ENCODE measurements at places on chromosomes 1 and 21.

- no peak for DNase-seq
These were observed 147.4 kb upstream of the KRTAP19-8 start for GRCh38 chr21:31185663-31186062.

GRCh38 chr1:40594187-40594531 is 62.7 kb downstream of the ZNF684 start:
- DNase-seq: no peak

DNA sequence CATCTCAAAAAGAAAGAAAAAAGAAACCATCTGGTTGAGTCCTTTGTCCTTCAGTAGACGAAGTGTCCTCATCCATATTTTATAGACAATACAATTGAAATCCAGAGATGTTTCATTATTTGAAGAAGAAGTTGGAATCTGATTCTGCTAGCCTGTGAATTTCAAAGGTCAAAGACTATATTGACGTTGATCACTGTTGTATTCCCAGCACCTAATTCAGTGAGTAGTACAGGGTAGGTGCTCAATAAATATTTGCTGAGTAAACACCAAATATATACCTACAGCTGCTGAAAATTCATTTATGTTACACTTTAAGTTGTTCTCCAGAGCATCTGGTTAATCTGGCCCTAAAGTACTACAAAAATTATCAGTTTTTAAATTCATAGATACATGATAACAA is 135.2 kb downstream of the CACNA1E start:
- DNase-seq: no peak

GRCh38 chr21:42195378-42196031 is 23.4 kb upstream of the ABCG1 start:
- DNase-seq: no peak

GRCh38 chr1:39450956-39451606 is 40.4 kb upstream of the BMP8A start:
- no peak for DNase-seq

GRCh38 chr1:88454781-88455180 is 229.3 kb upstream of the PKN2 start:
- no peak for DNase-seq

All from right cardiac atrium (tissue), 5 donors.